ENCODE measurements at places on chromosomes 11 and 22. TPM values are rescaled to one million over a fixed set of nuclear protein-coding genes. Genes with fewer than 3 reads are reported as not detected.

- DNase-seq, result no peak
These were observed 130.4 kb downstream of the C11orf87 start for GRCh38 chr11:109552376-109552775.

DNA sequence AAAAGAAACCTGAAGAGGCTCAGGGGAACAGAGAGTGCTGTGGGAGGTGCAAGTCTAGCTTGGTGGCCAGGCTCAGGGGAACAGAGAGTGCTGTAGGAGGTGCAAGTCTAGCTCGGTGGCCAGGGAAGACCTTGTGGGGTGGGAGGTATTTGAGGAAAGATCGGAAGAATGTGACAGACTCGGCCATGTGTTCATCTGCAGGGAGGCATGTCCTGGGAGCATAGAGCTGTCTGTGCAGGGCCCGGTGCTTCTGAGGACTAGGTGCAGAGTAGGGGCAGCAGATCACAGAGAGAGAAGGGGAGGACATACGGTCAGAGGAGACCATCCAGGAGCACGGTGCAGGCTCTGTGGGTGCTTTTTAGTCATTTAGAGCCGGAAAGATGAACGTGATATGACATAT lies 10.8 kb downstream of the IFITM10 start:
- no peak for DNase-seq

- DNase-seq, result no peak
These were observed 150.0 kb downstream of the ADAMTS15 start for GRCh38 chr11:130598433-130598832.

DNA sequence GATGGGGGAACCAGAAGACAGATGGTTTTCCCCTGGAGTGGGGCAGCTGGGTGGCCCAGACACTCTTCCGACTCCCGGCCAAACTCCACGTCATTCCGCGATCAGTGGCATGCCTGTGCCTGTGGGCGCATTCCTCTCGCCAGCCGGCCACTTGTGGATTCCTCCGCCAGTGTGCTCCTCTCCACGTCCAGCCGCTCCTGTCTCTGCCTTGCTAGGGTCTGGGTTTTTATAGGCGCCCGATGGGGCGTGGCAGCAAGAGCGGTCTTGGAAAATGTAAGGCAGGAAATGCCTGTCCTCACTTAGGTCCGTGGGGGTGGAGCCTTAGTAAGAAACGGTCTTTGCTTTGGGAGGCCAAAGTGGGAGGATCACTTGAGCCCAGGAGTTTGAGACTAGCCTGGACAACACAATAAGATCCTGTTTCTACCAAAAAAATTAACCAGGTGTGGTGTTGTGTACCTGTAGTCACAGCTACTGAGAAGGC lies 81.6 kb upstream of the SEPTIN5 start:
- DNase-seq, result no peak

GRCh38 chr11:118842369-118842768 lies 41.3 kb upstream of the CXCR5 start:
- DNase-seq, result no peak

DNA sequence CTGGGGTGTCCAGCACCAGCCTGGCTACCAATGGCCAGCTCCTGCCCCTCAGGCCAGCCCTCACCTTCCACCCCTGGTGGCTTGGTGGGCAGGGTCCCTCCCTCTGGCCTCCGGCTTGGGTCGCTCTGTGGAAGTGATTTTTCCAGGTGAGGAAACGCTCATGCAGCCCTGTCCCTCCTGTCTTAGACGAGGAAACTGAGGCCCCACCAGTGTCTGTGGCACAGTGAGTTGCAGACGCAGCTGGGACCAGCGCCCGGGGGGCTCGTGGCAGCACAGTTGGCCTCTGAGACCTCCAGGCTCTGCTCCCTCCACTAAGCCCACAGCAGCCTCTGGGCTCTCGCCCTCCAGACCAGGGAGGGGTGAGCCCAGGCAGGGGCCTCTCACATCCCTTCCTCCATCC lies 6.2 kb downstream of the B3GAT1 start:
- DNase-seq, result no peak

DNA sequence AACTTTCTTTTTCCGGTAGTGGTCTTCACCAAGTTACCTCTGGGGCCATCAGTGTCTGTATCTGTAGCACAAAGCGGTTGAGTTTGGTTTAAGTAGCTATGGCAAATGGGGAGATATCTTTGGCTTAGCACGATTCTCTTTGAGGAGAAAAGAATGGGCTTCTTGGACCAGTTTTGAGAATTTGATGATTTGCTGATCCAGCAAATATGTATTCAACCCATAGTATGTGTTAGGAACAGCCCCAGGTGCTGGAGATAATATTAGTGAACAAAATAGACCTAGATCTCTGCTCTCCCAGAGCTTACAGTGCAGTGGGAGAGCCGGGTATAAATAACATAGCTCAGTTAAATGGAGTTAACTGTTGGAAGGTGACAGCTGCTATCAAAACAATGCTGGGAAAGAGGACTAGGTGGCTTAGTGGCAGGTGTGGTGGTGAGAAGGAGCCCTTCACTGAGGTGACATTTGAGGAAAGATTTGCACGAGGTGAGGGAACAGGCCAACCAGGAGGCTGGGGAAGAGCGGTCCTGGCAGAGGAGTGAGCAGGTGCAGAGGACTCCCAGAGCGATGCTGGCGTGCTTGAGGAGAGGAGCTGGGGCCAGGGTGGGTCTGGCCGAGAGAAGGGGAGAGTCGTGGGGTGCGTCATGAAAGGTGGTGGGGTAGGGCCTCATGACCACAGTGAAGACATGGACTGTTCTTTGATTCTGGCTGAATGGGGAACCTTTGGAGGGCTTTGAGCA lies 5.0 kb downstream of the TBC1D22A start:
- DNase-seq, result no peak

- no peak for DNase-seq
These were observed 78.9 kb downstream of the DBX1 start for GRCh38 chr11:20081336-20081735.

GRCh38 chr11:13008625-13009475 lies at the start of gene RASSF10:
RASSF10 (plus strand) TSS chr11:13009316; CDS start chr11:13009577, 261 bp downstream.
- no peak for DNase-seq

DNA sequence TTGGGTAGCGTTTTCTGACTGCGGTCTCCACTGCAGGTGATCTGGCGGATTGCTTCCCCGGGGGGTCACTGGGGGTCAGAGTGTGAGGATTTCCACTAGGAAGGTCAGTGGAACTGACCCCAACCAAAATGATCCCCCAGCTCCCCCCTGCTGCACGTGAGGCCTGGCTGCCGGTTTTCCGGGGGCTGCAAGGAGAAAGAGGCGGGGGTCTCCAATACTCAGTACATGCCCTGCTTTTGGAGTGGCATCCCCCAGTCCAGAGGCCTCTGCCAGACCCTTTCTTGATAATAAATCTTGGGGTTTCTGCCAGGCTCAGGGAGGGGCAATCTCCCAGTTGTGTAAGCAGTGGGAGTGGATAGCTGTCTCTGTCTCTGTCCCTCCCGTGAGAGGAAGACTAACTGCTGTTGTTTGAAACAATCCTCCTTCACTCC lies 71.5 kb upstream of the RTL6 start:
- no peak for DNase-seq

- DNase-seq, result no peak
These were observed 78.8 kb downstream of the DHCR7 start for GRCh38 chr11:71369411-71369810.

TEX12 gene
- total RNA-seq, result 0.44 TPM

GLYATL1 gene
- not detected for total RNA-seq

DDX25 gene
- total RNA-seq, result 0.52 TPM

CNIH2 gene
- 2.8 TPM for total RNA-seq

SLC6A5 gene
- total RNA-seq, result not detected

Data from naive thymus-derived CD8-positive, alpha-beta T cell (primary cell).